ENCODE measurements at places on chromosomes 4 and X. TPM values are rescaled to one million over a fixed set of nuclear protein-coding genes. Genes with fewer than 3 reads are reported as not detected.

DNA sequence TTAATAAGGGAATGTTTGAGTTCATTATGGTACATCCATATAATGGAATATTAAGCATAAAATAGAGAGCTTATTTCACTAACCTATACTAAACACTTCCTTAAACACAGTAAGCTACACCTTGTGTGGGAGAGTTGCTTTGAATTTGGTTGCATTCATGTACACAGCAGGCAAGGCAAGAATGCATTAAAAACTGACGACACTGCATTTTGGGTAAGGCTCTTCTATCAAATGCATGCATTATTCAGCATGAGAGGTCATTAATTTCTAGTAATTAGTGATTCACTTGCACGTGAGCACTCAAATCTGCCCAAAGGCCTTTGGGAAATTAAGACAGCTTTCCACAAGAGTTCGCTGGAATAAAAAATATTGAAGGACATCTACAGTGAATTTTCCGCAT lies 8.8 kb upstream of the C1GALT1C1 start:
- H3K4me1 ChIP-seq = no peaks in the 10 kb centered on the region
- no peak for DNase-seq
- no peak overlapping the region for H3K27ac ChIP-seq
- H3K4me3 ChIP-seq = no peak overlapping the region
- no peaks in the 10 kb centered on the region for H3K36me3 ChIP-seq

- no peaks in the 10 kb centered on the region for H3K36me3 ChIP-seq
- H3K27me3 ChIP-seq = no peaks in the 10 kb centered on the region
- no peak overlapping the region for H3K4me3 ChIP-seq
- H3K4me1 ChIP-seq = no peaks in the 10 kb centered on the region
Observed at GRCh38 chr4:137307806-137308205, 224.5 kb downstream of the PCDH18 start.

DNA sequence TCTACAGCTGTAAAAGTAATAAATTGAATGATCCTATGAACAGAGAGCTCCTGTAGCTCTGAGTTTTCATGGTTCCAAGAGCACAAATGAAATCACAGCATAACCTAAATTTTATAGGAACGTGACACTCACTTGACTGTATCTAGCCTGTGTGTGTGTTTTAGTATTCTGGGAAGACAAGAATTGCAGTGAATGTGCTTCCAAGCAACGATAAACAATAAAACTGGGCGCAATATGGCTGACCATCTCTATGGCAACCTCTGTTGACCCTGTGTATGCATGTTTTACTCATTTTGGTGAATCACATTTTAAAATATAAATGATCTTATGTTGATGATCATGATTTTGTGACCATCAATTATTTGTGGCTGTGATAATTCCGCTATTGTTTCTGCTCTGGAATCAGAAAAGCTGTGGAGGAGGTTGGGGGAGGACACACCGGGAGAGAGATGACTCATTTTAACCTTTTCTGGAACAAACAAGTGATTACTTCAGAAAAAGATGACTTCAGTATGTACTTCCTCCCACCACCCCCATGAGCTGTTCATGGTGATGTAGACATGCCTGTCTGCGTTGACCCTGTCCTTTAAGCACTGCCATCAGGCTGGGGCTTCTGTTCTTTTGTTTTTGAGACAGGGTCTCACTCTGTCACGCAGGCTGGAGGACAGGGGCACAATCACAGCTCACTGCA lies 31.8 kb downstream of the USP11 start:
- no peak overlapping the region for H3K4me3 ChIP-seq
- no peaks in the 10 kb centered on the region for H3K36me3 ChIP-seq
- no peaks in the 10 kb centered on the region for H3K4me1 ChIP-seq
- H3K27me3 ChIP-seq = no peaks in the 10 kb centered on the region
- no peak overlapping the region for H3K27ac ChIP-seq

DNA sequence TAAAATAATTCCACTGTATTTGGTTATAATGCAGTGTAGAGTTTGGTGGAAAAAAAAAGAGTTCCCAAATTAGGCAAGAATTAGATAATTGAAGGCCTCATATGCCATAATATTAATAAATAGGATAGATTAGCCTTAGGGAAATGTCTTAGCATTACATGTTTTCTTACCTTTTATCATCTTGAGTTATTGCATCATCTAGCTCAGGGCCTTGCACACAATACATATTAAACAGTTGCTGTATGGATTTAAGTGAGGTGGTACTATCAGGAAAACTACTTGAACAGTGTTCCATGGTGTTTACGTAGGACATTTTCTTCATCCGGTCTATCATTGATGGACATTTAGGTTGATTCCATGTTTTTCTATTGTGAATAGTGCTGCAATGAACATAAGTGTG lies 419.4 kb downstream of the EPHA5 start:
- no peaks in the 10 kb centered on the region for H3K27me3 ChIP-seq
- no peaks in the 10 kb centered on the region for H3K36me3 ChIP-seq
- no peak overlapping the region for H3K27ac ChIP-seq
- H3K4me3 ChIP-seq = no peak overlapping the region

DNA sequence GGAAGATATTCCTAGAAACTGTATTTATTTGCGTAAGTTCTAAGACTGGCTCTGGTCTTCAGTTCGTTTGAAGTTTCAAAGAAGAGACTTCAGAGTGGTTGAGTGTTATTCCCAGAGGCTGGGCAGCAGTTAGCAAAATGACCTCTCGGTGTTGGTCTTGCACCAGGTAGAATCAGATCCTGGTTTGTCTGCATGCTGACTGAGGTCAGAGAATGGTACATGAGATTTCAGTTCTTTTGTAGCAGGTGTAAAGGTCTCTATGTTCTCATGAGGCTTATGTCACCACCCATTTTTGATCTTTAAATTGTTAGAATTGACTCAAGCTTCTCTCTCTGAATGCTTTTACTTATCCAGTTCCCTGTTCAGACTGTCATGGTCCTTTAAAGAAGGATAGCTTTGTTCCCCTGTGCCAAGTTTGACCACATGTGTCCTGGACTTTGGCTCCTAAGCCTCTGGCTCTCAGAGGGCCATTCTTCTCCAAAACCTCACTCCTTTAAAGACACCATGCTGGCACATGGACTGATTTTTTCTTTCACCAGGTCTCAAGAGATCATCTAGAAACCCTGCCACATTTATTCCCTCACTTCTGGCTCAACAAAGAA lies 355.8 kb upstream of the BOD1L1 start:
- H3K4me3 ChIP-seq = no peak overlapping the region
- no peak for DNase-seq
- H3K36me3 ChIP-seq = no peaks in the 10 kb centered on the region
- H3K27me3 ChIP-seq = no peaks in the 10 kb centered on the region
- no peak overlapping the region for H3K27ac ChIP-seq
- H3K4me1 ChIP-seq = no peaks in the 10 kb centered on the region

DNA sequence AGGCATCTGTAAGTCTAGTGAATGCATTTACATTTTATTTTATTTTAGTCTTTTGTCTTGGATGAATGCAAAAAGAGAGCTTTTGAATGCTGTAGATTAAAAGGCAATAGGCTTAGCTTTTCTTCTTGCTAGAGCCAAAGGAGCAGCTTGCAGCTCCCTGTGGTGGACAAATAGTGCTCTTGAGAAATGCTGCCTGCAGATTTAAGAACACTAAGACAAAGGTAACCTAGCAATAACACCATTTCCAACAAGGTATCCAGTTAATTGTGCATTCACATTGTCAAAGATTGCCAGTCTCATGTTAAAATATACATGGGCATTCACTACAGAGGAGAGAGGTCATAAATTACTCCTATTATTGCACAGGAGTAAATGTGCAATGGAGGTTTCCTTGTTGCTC lies 859.2 kb upstream of the PRKX start:
- DNase-seq = no peak
- no peak overlapping the region for H3K27ac ChIP-seq
- H3K4me1 ChIP-seq = no peaks in the 10 kb centered on the region

The FAM184B gene
- total RNA-seq = not detected

The NKX6-1 gene
- total RNA-seq = not detected

The PASD1 gene
- total RNA-seq = not detected

The PNCK gene
- not detected for total RNA-seq

The MAGEE1 gene
- total RNA-seq = 9.1 TPM

The EREG gene
- total RNA-seq = 6.2 TPM
